ENCODE measurements at places on chromosomes 3 and 15.

- DNase-seq = no peak
- H3K4me1 ChIP-seq = no peaks in the 10 kb centered on the region
- no peaks in the 10 kb centered on the region for H3K36me3 ChIP-seq
- no peaks in the 10 kb centered on the region for H3K27me3 ChIP-seq
- H3K4me3 ChIP-seq = no peak overlapping the region
These were observed 850.3 kb upstream of the CADM2 start for GRCh38 chr3:84108442-84108971.

GRCh38 chr3:38147421-38147820 lies 9.0 kb downstream of the MYD88 start:
- H3K4me1 ChIP-seq = peaks cover 44% of the 10 kb centered on the region
- no peak overlapping the region for H3K4me3 ChIP-seq
- DNase-seq = no peak
- H3K27ac ChIP-seq = no peak overlapping the region
- no peaks in the 10 kb centered on the region for H3K27me3 ChIP-seq

DNA sequence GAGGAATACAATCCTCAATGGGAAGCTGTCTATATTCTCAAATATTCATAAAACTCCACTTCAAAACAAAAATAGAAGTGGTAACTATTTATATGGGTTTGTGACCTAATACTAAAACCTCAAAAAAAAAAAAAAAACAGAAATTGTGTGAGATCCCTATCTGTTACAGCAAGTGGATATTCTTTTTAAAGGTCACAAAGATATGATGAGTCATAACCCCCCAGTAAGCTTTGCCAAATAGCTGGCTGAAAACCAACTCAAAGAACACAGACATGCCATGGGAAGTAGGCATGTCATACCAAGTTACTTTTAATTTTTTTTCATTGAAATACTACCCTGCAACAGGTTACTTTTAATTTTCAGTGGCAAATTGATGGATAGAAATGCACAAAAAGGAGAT lies 62.5 kb downstream of the CBLB start:
- no peak overlapping the region for H3K27ac ChIP-seq
- no peak overlapping the region for H3K4me3 ChIP-seq
- peaks cover 24% of the 10 kb centered on the region for H3K4me1 ChIP-seq
- peaks cover 7% of the 10 kb centered on the region for H3K36me3 ChIP-seq
- DNase-seq = no peak

DNA sequence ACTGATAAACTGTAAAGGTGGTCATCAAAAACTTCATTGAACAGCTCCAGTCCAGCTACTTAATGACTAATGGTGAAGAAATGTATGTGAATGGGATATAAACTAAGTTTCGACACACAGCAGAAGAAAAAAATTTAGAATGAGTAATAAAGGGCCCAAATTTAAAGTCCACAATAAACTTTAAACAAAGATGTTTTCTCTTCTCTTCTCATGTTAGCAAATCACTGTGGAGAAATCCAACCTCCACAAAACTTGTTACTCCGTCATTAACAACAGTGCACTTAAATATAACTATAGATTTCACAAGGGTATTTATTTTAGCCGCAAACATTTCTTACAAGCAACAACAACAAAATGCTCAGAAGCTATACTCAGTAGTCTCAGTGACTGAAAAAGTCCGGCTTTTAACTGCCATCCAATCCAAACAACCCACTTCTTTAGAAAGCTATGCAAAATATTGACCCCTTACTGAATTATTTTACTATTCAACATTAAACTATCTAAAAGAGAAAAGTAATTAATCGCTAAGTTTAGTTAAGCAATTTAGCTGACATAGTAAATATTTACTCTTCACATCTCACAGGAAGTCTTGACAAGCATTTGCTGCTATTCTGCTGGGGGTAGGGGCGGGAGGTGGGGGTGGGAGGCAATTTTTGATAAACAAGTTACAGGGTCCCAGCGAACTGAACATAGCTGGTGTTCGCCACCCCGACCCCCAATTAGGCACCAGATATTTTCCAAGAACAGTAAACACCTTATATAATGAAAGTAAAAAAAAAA lies 2.4 kb downstream of the IGF2BP2 start:
- H3K4me1 ChIP-seq = peaks cover 16% of the 10 kb centered on the region
- H3K36me3 ChIP-seq = no peaks in the 10 kb centered on the region
- peak overlapping the region; percentile 84 for H3K4me3 ChIP-seq
- H3K27me3 ChIP-seq = peaks cover 64% of the 10 kb centered on the region

GRCh38 chr3:124177071-124177470 lies 185.1 kb upstream of the ROPN1 start:
- H3K4me3 ChIP-seq = no peak overlapping the region
- H3K27me3 ChIP-seq = peaks cover 6% of the 10 kb centered on the region
- no peaks in the 10 kb centered on the region for H3K36me3 ChIP-seq
- H3K27ac ChIP-seq = no peak overlapping the region
- no peak for DNase-seq
- no peaks in the 10 kb centered on the region for H3K4me1 ChIP-seq

DNA sequence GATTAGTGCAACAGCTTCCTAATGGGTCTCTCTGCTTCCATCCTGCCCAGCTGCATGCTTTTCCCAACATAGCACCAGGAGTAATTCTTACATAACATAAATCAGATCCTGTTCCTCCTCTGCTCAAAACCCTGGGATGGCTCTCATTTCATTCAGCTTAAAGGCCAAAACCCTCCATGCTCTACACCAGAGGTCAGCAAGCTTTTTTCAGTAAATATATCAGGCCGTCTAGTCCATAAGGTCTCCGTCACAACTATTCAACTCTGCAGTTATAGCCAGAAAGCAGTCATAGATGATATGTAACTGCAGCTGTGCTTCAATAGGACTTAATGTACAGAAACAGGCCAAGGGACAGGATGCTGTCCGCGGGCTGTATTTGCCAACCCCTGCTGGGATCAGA lies 202.8 kb upstream of the UBE2E2 start:
- H3K27ac ChIP-seq = no peak overlapping the region
- H3K4me1 ChIP-seq = no peaks in the 10 kb centered on the region
- no peak overlapping the region for H3K4me3 ChIP-seq
- DNase-seq = no peak

DNA sequence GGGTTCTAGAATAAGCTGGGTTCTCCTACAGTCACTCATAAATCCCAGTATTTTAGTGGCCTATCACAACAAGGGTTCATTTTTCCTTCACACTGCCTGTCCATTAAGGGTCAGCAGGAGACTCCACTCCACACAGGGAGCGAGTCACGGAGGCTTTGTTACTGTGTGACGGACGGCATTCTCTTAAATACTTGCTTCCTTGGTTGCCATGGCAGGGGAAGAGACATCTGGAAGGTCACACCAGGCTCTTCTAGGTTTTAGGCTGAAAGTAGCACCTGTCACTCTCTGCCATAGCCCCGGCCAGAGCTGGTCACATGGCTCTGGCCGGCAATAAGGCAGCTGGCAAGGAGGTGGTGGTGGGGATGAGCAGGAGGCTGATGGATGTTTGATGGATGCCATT lies 89.4 kb upstream of the ANKRD34C start:
- H3K27me3 ChIP-seq = peaks cover 41% of the 10 kb centered on the region
- H3K4me3 ChIP-seq = no peak overlapping the region
- no peaks in the 10 kb centered on the region for H3K36me3 ChIP-seq
- no peaks in the 10 kb centered on the region for H3K4me1 ChIP-seq

DNA sequence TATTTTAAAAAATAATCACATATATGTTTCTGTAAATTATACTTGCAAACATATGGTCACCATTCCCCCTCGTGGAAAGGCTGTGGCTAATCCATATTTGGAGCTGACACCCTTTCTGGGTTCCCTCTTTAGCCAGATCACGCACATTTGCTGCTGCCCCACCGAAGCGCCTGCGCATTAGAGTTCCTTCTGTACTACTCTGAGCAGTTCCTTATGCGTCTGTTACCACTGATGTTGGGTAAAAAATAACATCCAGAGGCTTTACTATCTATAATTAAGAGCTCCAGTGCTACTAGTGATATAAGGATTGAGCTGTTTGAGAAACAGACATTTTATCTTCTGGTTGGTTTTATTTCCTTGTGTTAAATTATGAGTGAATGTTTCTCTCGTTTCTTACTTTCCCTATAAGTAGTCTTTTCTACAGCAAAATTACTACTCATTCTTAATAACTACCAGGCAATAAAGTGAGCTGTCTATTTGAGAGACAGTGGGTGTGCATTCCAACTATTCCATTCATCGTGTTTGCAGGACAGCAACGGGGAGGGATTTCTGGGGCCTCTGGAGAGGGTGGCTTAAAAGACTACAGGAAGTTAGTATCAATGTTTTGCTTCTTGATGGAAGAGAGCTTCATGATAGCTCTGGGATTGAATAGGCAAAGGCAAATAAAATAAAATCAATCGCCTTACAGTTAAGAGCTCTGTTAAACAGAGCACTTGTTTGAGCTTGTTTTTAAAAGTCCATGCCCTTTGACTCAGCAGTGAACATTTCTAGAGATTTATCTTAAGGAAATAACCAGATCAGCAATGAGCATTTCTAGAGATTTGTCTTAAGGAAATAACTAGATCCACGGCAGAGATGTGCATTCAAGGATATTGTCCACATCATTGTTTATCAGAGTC lies 245.2 kb downstream of the CD47 start:
- DNase-seq = no peak
- no peaks in the 10 kb centered on the region for H3K36me3 ChIP-seq
- H3K4me3 ChIP-seq = no peak overlapping the region
- H3K4me1 ChIP-seq = peaks cover 4% of the 10 kb centered on the region
- no peak overlapping the region for H3K27ac ChIP-seq

DNA sequence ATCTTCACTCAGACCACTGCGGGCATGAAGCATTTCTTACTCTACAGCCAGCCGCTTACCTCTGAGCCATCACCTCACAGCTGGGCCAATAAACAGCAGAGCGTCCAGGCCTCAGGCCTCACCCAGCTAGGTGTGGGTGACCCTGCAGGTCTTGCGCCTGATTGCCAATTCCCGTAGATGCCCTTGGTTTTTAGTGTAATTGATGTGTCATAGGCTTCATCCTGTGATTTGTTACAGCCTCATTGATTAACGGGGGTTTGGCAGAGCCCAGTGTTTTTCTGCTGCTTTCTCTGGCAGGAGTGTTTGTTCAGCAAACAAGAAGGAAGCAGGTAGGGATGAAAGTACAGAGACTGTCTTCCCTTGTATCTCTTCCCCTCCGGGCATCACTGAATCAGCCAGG lies 49.6 kb upstream of the BNIP2 start:
- no peaks in the 10 kb centered on the region for H3K4me1 ChIP-seq
- no peak overlapping the region for H3K27ac ChIP-seq
- no peak overlapping the region for H3K4me3 ChIP-seq
- peaks cover under 1% of the 10 kb centered on the region for H3K36me3 ChIP-seq
- H3K27me3 ChIP-seq = peaks cover 21% of the 10 kb centered on the region

- no peaks in the 10 kb centered on the region for H3K27me3 ChIP-seq
- no peak for DNase-seq
- peaks cover 6% of the 10 kb centered on the region for H3K36me3 ChIP-seq
- H3K27ac ChIP-seq = no peak overlapping the region
These were observed 45.7 kb downstream of the TGM4 start for GRCh38 chr3:44920081-44920480.

- DNase-seq = no peak
- no peak overlapping the region for H3K4me3 ChIP-seq
- peaks cover 14% of the 10 kb centered on the region for H3K4me1 ChIP-seq
- H3K27me3 ChIP-seq = peaks cover 13% of the 10 kb centered on the region
- no peaks in the 10 kb centered on the region for H3K36me3 ChIP-seq
- H3K27ac ChIP-seq = no peak overlapping the region
These were observed 27.1 kb downstream of the CFAP161 start for GRCh38 chr15:81161160-81161673.

- H3K4me3 ChIP-seq = no peak overlapping the region
- peaks cover 4% of the 10 kb centered on the region for H3K4me1 ChIP-seq
- H3K36me3 ChIP-seq = peaks cover 34% of the 10 kb centered on the region
- no peak overlapping the region for H3K27ac ChIP-seq
These were observed 36.6 kb upstream of the ARID3B start for GRCh38 chr15:74504418-74504817.

DNA sequence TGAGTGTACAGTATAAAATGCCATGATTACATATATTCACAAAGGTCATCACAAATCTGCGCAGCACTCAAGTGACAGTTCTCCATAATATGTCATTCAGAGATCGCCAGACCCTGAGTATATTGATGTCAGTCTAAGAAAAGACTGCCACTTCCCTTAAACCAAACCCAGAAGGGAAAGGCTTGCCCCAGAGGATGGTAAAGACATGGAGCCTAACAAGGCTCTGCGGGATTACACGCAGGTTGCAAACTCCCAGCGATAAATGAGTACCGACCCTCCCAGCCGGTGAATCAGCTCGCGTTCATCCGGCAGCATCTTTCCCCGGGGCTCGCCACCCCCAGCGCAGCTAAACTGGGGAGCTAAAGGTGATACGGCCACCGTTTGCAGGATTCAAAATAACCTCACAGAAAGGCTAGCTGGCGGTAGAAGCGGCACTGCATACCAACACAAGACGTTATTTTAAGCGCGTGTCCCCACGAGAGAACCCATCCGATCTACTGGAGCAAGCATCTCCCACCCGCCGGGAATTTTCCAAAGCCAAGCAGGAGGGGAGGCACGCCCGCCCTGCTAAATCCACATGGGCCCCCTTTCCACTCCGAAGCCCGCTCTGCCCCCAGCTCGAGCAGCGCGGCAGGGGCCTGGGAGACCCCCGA lies 643 bp downstream of the MYO5A start:
- H3K27ac ChIP-seq = peak overlapping the region; percentile 70
- DNase-seq = no peak
- peak overlapping the region; percentile 76 for H3K4me3 ChIP-seq
- no peaks in the 10 kb centered on the region for H3K36me3 ChIP-seq
- H3K27me3 ChIP-seq = peaks cover 4% of the 10 kb centered on the region

DNA sequence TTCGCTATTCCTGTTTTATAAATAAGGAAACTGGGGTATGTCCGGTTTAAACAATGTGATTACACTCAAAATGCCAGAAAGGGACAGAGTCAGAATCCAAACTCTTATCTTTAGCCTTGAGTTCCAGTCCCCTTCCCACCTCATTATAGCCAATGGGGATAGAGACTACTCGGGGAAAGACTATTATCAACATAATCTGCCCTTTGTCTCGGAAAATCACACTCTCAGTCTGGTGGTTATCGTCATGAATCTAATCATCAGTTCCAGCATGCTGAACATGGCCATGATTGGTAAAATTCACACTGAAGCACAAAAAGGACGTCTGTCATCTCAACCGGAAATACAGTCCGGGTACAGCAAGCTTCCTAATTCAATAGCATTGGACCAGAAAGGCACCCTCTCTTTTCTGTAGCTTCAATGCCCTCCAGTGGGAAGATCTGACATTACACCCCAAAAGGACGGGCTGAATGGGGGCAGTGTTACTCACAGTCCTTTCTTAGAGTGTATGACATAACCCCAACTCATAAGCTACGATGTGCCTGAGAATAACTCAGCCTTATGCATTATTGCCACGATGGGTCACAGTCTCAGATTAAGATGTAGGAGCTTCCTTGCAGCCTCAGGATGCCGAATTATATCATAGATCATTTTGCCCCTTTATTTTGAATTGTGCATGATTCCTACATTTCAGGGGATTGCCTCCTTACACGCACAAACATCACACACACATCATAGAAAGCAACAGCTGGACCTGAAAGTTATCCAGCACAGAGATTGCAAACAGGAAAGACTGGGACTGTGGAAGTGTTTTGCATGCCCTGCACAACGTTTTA lies 390.4 kb upstream of the LMCD1 start:
- peaks cover 16% of the 10 kb centered on the region for H3K27me3 ChIP-seq
- no peak overlapping the region for H3K4me3 ChIP-seq
